ENCODE measurements at places on chromosomes 3 and 15.

DNA sequence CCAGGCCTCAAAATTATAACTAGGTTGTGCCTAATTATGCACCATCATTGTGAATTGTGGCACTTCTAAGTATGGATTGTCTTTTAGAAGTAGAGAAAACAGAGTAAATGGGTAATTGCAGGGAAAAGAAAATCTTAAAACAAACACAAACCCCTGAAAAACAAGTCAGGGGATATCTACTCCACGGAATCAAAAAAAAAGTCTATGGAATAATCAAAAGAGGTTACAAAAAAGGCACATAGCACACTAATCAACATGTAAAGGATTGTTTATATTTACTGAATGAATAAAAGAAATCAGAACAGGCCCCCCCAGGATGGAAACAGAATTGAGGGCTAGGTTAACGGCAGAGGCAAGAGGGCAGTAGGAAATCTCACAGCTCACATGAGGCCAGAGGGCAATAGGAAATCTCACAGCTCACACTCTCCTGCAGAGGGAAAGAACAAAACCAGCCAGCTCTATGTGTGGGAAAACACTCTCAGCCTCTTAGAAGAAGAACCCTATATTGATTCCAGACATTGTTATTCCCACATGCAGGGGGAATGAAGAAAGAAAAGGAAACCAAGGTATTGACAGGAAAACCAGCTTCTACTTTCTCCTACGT lies 72.7 kb upstream of the FNDC3B start:
- DNase-seq, result no peak

DNA sequence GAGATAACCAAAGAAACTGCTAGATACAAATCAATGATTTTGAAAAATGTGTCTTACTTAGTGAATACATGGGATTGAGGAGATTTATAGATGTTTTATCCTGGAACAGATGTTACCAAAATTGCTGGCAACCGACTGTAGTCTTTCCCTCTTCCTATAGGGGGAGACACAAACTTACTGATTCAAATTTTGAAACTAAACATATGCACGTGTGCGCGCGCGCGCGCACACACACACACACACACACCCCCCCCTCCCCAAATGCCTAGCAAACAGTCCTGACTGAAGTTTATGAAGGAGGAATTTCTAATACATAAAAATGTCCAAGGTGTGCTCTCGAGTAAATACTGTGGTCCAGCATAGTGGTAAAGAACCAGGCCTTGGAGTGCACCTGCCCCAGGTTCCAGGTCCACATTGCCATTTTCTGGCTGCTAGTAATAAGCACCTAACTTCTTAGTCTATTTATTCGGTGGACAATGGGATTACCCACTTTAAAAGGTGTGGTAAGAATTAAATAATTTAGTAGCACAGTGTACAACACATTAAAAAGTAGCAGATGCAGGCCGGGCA lies 18.5 kb upstream of the C3orf62 start:
- no peak for DNase-seq

DNA sequence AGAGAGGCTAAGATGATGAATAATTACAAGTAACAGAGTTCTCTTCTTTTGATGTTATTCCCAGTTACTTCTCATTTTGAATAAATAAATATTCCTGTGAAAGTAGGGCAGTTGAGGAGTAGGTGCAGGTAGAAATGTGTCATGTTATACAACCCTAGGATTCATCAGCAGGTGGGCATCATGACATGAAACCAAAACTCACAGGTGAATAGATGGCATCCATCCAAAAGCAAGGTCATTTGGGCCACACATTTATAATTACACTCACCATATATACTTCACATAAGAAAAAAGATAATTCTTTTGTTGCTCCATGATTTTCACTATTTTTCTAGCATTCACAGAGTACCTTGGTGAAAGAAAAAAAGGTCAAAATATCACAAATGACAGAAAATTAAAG lies 273.6 kb downstream of the ZBBX start:
- no peak for DNase-seq

GRCh38 chr3:73144276-73144675 lies 82.8 kb downstream of the EBLN2 start:
- no peak for DNase-seq

GRCh38 chr3:11601446-11602238 lies 42.1 kb downstream of the VGLL4 start:
- no peak for DNase-seq

- no peak for DNase-seq
These were observed 26.8 kb downstream of the TRANK1 start for GRCh38 chr3:36918050-36918449.

- no peak for DNase-seq
These were observed 3.7 kb upstream of the CPA3 start for GRCh38 chr3:148861277-148861869.

GRCh38 chr3:75101329-75102147 lies 487.1 kb upstream of the CNTN3 start:
- DNase-seq, result no peak

DNA sequence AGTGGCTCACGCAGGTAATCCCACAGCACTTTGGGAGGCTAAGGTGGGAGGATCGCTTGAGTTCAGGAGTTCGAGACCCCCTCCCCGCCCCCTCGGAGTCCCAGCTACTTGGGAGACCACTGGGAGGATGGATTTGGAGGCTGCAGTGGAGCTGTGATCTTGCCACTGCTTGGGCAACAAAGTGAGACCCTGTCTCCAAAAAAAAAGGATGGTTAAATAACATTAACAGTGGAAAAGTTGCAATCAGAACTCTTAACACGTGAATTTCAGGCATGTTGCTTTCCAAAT lies 1.4 kb upstream of the TMEM87A start:
- DNase-seq, result no peak

Data from type B pancreatic cell (in vitro differentiated cells).